NCI-H1105 (cell line): ENCODE measurements at places on chromosomes 4 and X.

DNA sequence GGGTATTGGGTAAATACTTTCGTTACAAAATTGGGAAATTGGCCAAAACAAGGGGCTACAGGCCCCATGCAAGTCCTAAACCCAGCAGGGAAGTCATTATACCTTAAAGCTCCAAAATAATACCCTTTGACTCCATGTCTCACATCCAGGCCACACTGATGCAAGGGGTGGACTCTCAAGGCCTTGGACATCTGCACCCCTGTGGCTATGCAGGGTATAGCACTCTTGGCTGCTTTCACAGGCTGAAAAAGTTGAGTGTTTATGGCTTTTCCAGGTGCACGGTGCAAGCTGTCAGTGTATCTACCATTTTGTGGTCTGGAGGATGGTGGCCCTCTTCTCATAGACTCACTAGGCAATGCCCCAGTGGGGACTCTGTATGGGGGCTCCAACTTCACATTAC is 326.5 kb downstream of the TEX13C start:
- no peak for DNase-seq

GRCh38 chrX:7143941-7144525 is 3.5 kb upstream of the STS start:
- DNase-seq, result no peak

DNA sequence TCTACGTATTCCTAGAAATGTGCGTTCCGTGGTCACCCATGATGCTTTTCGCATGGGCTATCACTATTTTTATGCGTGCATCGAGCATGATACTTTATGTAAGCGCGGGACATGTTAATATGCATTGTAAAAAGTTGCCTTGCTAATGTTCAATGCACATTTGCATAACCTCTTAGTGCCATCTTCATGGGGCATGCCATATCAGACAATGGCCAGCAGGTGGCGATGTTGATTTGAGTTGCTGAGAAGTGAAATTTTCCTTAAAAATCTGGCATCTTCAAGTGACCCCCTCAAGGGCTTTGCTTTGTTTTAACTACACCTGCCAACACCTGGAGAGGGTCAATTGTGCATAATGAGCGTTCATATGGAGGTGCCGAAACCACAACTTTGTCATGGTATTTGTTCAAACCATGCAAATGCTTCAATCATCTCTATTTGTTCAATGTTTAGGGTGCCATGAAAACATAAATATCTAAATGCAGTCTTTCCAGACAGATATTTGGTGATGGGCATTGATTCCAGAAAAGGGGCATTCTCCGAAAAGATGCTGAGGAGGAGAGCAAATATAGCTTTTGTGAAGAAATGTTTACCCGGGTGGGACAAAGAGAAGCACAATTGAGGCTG is 833.9 kb upstream of the PRKX start:
- no peak for DNase-seq

DNA sequence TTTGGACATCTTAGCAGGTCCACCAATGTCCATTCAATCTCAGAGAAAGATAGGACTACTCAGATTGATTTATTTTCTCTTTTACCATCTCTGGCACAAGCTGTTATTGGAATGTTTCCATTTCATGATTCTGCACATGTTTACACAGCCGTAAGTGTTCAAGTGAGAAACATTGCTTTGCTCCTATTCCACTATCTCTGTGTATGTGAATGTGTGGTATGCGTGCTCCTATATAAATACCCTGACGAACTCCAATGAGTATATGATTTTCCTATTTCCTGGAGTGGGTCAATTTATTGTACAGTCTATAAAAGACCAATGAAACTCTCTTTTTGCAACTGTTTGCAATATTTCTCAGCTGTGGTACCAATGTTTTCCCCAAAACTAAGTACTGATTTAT is 221.0 kb upstream of the GALNT7 start:
- DNase-seq, result no peak

- no peak for DNase-seq
Measured at GRCh38 chr4:118099106-118099505, 64.8 kb downstream of the NDST3 start.

DNA sequence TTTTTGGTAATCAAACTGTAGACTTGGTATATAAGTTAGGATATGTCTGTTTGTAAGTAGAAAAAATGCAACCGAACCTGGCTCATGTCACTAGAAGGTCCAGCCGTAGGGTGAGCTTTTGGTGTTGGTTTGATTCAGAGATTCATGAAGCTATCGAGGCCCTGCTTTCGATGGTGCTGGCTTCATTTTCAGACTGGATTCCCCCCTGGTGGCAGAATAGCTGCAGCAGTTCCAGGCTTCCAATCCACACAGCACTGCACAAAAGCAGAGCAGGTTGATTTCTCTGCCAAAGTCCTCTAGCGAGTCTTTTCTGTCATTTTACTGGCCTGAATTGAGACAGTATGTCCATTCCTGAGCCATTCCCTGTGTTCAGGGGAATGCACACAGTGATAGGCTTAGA is 33.1 kb downstream of the PDK3 start:
- no peak for DNase-seq

- DNase-seq, result no peak
Measured at GRCh38 chr4:119939071-119939995, 127.3 kb downstream of the MAD2L1 start.

- DNase-seq, result no peak
Measured at GRCh38 chr4:104559502-104559901, 64.8 kb upstream of the CXXC4 start.

- DNase-seq, result no peak
Measured at GRCh38 chr4:26751004-26751403, 109.6 kb upstream of the STIM2 start.

DNA sequence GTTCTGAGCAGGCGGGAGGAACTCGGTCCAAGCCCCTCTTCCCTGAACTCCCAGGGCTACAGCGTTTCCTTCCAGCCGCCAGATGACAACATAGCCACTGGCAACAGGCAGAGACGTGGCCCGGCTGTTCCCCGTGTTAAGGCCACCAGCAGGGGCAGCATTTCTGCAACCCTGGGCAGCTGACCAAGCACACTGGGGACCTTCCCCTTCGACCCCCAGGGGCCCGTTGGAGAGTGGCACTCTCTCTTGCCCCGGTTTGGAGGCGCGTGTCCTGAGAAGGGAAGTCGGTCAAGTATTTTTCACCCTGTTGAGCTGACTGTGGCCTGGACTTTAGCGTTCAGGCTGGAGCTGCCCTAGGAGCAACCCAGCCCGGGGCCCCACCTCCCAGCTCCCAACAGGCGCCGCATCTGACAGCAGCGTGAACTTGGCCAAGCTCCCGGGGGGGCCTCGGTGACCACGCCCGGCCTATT is 37.6 kb downstream of the ZBTB49 start:
- no peak for DNase-seq

GRCh38 chr4:15479913-15480185 is 10.2 kb downstream of the CC2D2A start:
- DNase-seq, result no peak

DNA sequence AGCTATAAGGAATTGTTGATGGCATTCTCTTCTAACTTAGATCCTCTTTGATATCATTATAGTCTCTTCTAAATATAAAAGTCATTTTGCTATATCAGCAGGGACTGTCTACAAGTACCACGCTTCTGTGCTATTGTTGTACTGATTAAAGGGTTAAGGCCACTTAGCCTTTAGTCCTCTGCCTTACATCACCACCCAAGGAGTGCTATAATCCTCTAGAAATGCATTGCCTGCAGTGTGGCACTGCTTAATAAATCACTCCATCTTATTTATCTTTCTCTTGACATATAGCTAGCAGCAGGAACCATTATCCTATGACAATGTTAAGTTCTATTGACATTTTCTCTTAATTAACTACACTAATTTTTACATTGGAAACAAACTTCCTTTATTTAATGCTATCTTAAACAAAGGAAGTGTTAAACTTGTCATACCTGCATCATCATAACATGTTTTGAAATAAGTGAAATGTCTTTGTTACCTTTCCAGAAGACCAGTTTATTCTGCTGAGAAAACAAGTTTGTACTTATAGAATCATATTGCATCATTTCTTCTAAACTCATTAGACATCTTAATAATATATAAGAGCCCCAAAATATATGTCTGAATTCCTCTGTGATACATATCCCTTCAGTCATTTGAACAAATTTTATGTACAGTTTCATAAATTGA is 360.9 kb upstream of the ATOH1 start:
- no peak for DNase-seq

DNA sequence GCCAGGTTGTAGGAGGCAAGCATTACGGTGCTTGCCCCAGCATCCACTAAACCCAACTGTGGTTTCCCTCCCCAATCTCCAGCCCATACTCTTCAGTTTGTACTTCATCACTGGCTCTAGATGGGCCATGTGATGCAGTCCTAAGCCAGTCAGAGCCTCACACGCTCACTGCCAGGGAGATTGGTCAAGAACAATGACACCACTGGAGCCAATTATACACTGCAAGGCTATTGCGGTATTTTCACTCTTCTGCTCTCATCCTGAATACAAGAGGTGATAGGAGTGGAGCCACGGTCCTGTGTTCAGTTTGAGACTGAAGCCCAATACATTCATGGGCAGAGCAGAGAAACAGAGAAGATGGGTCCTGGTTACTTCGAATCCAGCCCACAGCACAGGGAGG is 58.4 kb downstream of the SEPSECS start:
- no peak for DNase-seq

- DNase-seq, result no peak
Measured at GRCh38 chr4:111722213-111722720, 423.0 kb upstream of the FAM241A start.

DNA sequence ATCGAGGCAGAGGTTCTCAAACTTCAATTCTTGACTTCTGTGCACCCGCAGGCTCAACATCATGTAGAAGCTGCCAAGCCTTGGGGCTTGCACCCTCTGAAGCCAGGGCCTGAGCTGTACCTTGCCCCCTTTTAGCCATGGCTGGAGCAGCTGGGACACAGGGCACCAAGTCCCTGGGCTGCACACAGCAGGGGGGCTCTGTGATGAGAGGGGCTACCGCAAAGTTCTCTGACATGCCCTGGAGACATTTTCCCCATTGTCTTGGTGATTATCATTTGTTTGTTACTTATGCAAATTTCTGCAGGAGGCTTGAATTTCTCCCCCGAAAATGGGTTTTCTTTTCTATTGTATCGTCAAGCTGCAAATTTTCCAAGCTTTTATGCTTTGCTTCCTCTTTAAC is 4.9 kb upstream of the MAGEB17 start:
- DNase-seq, result no peak

DNA sequence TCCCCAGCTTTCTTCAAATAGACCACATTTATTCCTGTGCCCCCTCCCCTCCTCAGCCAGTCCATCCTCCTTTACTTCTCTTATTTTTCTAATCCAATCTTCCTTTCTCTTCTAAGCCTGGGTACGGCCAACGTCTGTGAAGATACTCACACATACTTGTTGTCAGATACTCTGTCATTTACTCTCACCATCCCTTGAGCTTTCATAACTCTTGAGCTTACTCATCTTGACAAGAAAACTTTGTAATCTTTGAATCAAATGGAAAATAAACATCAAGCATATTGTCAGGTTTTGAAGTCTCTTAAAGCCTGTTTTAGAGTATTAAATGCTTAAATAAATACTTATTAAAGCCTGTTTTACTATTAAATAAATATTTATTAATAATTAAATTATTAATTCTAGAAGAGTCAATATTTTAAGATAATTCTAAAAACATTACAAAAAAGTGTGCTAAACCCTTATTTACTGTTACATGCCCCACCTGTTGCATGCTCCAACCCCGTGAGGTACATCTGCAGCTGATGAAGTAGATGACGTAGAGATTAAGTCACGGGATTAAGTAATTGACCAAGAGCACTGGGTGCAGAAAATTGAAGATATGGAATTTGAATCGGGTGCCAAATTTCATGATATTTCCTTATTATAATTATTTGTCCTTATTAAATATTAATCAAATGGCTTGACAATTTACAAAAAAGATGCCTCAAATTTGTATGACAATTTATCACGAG is 1.5 kb upstream of the TRIML2 start:
- no peak for DNase-seq

DNA sequence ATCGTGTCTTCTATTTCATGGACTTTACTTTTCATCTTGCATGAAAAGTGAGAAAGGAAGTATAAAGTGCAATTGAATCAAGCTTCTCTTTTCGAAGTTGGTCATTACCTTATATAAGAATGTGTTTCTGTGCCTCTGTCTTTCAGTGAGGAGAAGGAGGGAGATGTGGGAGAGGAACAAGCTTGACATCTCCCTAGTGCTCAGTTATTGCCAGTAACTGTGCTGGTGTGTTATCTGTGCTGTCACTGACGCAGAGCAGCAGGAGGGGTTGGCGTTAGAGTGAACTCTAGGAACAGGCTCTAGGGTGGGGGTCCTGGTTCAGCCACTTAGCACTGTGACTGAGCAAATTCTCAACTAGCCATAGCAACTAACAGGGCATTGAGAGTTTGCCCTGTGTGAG is 34.0 kb upstream of the TBC1D9 start:
- no peak for DNase-seq

GRCh38 chr4:66014146-66014765 is 344.0 kb upstream of the EPHA5 start:
- no peak for DNase-seq

DNA sequence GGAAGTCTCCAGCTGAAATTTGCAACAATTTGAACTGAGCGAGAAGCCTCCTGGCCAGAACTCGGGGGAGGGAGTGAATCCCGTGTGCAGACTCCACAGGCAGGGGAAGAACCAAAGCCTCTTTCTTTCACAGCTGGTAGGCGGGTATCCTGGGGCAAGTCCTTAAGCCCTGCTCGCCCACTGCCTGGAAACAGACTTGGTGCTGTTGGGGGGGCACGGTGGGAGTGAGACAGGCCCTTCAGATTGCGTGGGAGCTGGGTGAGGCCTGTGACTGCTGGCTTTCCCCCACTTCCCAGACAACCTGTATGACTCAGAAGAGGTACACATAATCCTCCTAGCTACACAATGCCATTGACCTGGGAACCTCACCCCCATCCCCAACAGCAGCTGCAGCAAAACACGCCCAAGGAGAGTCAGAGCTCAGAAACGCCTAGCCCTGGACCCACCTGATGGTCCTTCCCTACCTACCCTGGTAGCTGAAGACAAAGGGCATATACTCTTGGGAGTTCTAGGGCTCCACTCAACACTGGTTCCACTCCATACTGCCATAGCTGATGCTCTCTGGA is 22.4 kb upstream of the RLIM start:
- no peak for DNase-seq

- no peak for DNase-seq
Measured at GRCh38 chrX:50202539-50202938, 1.7 kb upstream of the AKAP4 start.

GRCh38 chr4:109125084-109125483 is 177.4 kb downstream of the COL25A1 start:
- no peak for DNase-seq

GRCh38 chr4:78704317-78704716 is 71.8 kb upstream of the BMP2K start:
- no peak for DNase-seq

DNA sequence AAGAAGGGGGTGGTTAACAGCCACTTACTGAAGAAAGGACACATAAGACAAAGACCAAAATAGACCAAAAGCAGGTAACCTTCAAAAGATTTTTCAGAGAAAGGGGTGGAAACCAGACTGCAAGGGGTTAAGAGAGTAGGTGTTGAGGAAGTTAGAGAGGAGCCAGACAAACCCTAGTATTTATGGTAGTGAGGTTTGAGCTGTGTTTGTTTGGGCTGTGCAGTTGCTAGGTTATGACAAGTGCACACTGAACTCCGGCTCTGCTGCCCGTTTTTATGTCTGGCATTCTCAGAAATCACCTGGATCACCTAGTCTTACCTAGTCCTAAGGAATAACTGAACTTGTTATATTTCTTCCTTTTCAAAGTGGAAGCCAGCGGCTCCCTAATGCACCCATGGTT is 22.9 kb upstream of the G3BP2 start:
- DNase-seq, result no peak
